ENCODE measurements at places on chromosomes 7 and 10.

DNA sequence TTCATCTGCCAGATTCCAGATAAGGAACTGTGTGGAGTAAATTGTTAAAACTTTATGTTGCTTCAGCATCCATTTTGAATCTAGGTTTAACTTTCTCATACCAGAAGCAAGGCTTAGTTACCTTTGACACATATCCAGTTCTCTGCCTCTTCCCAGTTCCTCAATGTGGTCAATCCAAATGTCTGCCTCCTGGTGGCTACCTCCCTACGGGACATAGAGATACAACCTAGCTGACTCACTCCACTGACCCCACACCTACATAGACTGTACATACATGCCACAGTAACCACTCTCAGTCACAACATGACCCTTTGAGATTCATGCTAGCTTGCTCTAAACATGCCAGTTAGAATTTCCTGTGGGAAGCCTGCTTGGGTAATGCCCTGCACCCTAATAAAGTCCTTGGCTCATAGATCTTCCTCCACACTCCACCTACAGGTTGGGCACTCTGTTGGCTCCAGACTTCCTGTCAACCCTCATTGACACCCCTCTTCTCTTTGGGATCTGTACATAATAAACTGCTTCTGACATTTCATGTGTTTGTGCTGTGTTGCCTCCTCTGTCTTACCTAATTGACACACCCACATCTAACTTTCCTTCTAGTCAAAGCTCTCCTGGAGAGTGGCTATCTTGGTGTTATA is 278.1 kb downstream of the HTR7 start:
- peak; percentile 69 for DNase-seq

- DNase-seq = no peak
Measured at GRCh38 chr7:142094861-142095260, 16.7 kb upstream of the MGAM2 start.

DNA sequence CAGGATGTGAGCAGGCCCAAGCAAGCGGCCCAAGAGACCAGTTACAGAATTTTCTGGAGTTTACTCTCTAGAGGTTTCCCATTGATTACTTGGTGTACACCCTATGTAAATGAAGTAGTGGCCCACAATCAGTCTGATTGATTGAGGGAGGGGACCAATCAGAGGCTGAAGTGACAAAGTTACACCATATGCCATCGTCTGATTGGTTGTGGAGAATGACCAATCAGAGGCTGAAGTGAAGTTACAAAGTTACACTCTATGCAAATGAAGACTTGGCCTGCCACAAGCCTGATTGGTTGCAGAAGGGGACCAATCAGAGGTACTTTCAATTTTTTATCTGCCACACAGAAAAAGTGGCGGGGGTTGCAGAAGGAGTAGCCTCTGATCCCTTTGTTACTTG is 83.7 kb downstream of the KIF20B start:
- DNase-seq = no peak

DNA sequence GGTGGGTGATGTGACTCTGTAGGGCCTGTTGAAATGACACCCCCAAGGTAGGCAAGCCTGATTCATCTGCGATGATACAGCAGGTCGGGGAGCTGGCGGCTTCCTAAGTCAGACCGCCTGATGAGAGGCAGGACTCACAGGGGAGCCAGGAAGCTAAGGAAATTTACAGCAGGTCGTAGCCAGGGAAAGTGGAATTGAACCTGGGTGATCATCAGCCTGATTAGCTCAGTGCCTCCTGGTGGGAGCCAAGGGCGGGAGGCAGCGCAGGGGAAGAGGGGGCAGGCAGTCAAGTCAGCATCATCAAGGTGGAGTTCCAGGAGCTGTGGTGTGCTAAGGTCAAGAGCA is 18.5 kb upstream of the TRIM56 start:
- DNase-seq = peak; percentile 16

DNA sequence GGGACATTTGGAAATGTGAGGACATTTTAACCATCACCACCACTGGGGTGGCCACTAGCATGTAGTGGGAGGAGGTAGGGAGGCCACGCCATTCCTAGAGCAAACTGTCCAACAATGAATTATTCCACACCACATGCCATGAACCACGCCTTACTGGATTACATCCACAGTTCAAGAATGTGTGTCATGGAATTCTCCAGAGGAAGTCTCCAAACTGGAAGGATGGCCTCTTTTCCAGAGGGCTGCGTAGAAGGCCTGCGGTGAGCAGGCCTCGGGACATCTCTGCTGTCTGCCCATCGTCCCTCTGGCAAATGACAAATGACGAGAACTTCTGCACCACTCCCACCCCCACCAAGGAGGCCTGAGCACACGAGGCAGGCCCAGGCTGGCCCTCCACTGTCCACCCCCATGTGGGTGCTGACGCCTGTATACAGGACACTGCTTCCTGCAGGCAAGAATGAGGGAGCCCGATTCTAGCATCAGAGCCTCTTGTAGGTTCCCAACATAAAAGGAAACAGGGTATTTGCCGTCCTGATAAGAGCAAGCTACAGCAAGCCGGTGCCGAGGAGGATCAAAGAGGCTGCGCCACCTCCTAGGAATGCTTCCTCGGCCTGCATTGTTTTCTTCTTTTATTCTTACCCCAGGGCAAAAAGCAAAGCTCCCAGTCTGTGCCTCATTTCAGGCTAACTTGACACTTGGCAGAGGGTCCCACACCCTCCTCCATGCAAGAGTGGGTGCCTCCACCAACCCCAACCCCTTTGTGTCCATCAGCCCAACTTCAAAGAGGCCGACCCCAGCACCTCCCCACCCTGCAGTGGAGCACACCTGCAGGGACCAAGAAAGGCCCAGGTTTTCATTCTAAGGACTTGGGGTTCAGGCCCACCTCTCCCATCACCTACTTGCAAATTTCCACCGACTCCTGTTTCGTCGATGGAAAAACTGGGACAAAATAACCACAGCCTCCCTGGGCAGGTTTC is 23.9 kb downstream of the TNS3 start:
- no peak for DNase-seq

DNA sequence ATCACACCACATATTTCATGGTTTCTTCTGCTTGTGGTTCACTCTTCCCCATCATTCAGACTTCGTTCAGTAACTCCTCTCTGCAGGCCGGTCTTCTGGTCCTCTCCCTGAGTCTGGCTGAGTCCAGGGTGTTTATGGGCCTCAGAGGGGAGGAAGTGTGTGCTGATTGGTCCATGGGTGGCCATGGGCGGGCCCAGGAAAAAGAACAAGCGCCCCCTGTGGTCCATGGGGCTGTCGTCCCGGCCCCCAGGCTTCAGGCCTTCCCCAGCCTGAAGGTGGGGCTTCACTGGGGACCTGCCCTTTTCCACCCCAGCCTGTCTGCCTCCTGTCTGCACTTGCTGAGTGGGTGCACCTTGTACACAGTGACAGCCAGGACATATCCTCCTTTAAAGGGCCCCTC is 123.7 kb downstream of the VIPR2 start:
- DNase-seq = no peak

- DNase-seq = no peak
Measured at GRCh38 chr7:31099451-31100444, 47.6 kb downstream of the ADCYAP1R1 start.

- no peak for DNase-seq
Measured at GRCh38 chr7:37285706-37286453, 162.8 kb downstream of the ELMO1 start.

DNA sequence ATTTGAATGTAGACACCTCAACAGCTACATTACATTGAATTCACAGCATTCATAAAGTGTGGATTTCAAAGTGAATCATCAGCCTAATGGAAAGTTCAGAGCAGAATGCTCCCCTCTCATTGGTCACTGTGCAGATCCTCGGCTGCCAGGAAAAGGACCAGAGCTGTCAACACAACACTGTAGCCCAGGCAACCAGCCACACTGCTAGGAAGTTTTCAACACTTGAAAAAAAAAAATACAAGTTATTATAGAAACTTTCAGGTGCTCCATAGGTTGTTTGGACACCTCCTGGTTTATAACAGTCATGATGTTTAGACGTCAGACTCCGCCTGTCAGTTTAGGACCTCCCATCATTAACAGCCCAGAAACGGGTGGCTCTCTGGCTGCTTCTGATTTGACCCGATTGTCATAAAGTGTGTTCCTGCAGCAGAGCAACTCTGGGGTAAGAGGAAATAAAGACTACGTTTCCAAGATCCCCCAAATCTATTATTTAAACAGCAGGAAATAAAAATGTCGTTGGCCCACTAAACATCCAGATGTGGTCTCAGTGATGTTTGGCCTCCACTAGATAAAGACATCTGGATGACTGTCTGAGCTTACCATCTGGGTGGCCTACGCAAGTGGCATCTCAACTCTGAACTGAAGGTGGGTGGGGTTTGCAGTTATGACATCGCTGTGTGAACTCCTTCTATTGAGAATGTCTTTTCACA is 117.4 kb downstream of the CABCOCO1 start:
- DNase-seq = peak; percentile 94

All from iris pigment epithelial cell (primary cell).